ENCODE measurements at places on chromosomes 16 and 17.
A peak's percentile ranks its signal among the peaks of the same experiment; 100 is the strongest.

DNA sequence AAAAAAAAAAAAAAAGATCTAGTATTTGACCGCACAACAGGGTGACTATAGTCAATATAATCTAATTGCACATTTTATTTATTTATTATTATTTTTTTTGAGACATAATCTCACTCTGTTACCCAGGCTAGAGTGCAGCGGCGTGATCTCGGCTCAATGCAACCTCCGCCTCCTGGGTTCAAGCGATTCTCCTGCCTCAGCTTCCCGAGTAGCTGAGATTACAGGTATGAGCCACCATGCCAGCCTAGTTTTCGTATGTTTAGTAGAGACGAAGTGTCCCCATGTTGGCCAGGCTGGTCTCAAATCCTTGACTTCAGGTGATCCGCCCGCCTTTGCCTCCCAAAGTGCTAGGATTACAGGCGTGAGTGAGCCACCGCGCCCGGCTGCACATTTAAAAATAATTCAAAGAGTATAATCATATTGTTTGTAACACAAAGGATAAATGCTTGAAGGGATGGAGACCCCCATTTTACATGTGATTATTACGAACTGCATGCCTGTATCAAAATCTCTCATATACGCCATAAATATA, 794 bp downstream of the ANKS3 start:
- DNase-seq: no peak

GRCh38 chr16:77208382-77208781, 9.2 kb downstream of the SYCE1L start:
- no peak for DNase-seq

DNA sequence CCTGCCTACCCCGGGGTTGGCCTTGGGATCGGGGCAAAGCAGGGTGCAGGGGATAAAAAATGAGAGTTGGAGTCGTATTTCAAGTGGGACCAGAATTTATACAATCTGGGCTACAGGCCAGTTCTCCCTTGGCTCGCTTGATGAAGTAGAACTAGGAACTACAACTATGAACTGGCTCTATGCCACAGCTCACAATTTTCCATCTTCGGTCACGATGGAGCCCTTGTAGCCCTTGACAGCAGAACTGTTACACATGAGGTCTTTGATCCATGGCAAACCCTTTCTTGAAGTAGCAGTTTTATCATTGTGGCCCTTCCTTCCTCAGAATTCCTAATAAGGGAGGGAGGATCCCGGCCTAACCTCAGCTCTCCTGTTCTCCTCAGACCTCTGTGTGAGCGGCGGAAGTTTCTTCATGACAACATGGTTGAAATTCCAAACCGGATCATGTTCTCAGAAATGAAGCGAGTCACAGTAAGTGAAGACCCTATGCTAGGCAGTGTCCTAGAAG, 17.1 kb downstream of the LIG3 start:
- DNase-seq: no peak

DNA sequence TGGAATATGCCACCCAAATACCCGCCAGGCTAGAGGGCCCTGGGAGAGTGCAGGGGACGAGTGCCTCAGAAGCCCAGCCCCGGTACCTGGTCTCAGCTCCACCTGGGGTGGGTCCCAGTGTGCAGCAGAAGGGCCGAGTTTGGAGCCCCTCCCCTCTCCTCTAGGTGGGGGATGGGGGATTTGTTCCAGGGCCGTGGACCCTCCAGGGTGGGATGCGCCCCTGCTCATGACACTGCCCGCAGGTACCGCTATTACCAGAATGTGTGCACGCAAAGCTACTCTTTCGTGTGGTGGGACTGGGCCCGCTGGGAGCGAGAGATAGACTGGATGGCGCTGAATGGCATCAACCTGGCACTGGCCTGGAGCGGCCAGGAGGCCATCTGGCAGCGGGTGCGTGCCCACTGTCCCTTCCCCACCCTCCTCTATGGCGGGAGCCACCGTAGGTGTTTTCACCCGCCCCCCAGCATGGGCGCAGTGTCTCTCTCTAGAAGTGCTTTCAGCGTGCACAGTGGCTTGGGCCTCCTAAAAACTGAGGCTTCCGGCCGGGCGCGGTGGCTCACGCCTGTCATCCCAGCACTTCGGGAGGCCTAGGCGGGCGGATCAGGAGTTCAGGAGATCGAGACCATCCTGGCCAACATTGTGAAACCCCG, 1.2 kb downstream of the NAGLU start:
- DNase-seq: no peak

GRCh38 chr17:66637491-66637890, 197.4 kb upstream of the CACNG5 start:
- DNase-seq: no peak

DNA sequence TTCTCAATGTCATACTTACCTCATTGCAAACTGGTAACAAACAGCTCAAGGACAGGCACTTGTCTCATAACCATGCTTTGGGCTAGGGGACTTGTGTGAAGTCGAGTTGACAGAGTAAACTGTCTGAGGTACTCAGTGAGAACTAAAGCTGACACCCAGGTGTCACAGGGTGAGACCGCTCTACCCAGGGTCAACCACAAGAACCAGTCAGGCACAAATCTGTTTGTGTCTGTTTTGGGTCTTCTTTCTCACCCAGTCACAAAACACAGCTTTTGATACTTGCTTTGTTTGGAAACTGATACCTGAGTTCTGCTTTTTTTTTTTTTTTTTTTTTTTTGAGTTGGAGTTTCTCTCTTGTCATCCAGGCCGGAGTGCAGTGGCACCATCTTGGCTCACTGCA, 161.1 kb downstream of the STX8 start:
- no peak for DNase-seq

DNA sequence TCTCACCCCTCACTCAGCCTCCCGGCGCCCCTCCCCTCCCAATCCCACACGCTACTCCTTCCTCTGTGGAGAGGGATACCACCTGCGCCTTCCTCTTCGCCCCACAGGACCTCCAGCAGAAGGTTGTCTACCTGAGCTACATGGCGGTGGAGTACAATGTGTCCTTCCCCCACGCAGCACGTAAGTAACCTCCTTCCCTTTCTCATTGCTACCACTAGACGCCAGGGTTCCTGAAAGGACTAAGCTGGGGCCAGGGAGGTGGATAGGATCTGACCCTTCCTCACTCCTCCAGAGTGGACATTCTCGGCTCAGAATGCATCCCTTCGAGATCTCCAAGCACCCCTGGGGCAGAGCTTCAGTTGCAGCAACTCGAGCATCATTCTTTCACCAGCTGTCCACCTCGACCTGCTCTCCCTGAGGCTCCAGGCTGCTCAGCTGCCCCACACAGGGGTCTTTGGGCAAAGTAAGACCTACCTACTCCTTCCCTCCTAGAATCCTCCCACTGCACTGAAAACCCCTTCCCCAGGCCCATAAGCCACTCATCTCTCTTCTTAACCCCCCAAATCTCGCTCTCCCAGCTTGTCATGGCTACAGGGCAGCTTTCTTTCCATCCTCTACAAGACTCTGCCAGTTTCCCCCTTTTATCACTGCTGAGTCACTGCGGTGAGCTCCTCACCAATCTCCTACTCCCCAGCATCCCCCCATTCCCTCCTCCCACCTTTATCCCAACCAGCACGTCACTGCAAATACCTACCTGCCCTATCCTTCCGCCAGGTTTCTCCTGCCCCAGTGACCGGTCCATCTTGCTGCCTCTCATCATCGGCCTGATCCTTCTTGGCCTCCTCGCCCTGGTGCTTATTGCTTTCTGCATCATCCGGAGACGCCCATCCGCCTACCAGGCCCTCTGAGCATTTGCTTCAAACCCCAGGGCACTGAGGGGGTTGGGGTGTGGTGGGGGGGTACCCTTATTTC, 1.5 kb downstream of the CD68 start:
- no peak for DNase-seq

- DNase-seq: peak; percentile 88
These were observed 1.9 kb upstream of the PER1 start for GRCh38 chr17:8153957-8154607.

DNA sequence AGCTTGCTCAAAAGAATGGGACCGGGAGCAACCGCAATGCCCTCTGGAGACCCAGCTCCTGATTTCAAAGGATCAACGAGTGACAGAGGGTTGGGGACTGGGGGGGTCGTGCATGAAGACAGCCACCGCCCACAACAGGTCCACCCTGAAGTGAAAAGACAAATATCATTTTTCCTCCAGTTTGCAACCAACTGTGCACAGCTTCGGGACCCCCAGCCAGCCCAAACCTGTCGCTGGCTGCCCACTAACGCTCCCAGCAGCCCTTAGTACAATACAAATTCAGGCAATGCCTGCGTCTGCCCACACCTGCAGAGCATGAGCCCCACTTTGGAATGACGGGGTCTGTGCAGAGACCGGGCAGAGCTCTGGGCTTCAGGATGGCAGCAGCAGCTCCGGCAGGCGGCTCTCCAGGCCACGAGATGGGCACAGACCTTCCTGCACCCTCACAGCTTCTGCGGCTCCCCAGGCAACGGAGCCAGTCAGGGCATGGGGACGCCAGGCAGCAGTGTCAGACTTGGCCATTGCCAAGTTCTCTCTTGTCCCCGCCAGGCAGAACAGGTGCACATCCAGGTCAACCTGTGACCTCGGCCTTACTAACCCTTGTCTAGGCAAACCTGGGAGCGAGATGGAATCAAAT, 60.1 kb downstream of the TBC1D16 start:
- no peak for DNase-seq

DNA sequence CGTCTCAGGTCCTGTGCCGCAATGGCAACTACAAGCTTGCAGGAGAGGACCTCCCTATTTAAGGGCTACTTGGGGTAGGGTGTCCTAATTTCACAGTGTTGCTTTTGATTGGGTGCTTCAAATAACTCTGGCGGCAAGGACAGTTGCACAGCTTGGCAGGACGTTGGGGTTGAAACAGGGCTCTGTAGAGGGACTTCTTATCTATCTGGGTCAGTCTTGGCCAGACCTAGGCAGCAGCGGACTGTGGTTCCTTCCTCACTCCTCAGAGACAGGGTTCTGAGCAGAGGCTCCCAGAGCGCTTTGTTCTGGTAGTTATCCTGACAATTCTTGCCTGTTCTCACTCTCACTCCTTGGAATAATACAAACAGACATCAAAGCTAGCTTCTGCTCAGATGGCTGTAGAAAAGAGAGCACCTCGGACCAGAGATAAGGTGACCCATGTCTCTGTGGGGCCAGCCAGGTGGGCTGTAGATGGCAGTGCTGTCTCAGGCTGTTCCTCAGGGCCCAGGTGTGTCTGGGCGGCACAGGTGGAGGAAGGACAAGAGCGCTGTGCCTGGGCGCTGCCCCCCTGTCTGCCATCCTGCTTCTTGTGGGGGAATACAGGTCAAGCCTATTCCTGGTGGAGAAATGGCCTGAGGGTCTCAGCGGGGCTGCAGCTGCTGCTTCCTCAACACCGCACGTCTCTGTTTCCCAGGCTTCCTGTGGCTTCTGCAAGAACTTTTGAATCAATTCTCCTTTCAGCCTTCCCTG, 61.0 kb downstream of the PLD6 start:
- DNase-seq: no peak

GRCh38 chr17:74836191-74836590, 23.5 kb downstream of the GRIN2C start:
- DNase-seq: no peak

- DNase-seq: no peak
These were observed 2.9 kb upstream of the ABCA6 start for GRCh38 chr17:69144331-69145255.

GRCh38 chr17:80970762-80971703, 20.6 kb upstream of the CHMP6 start:
- no peak for DNase-seq

DNA sequence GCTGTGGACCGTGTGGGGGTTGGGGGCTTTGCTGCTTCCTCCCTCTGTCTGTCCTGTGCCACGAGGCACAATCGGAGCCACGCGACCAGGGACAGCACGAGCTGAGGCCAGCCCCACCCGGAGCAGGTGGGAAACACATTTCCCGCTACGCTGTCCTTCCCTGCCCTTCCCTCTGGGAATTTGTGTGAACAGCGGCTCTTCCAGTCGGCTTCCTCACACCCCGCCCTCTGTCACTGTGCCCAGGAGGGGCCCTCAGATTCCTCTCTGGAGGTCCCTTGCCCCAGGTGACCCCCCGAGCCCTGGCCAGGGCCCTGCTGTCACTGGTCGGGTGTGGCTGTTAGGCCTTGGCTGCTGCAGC, 19.6 kb downstream of the SPIRE2 start:
- DNase-seq: no peak

- no peak for DNase-seq
These were observed 92.0 kb upstream of the CDH5 start for GRCh38 chr16:66274335-66275110.

DNA sequence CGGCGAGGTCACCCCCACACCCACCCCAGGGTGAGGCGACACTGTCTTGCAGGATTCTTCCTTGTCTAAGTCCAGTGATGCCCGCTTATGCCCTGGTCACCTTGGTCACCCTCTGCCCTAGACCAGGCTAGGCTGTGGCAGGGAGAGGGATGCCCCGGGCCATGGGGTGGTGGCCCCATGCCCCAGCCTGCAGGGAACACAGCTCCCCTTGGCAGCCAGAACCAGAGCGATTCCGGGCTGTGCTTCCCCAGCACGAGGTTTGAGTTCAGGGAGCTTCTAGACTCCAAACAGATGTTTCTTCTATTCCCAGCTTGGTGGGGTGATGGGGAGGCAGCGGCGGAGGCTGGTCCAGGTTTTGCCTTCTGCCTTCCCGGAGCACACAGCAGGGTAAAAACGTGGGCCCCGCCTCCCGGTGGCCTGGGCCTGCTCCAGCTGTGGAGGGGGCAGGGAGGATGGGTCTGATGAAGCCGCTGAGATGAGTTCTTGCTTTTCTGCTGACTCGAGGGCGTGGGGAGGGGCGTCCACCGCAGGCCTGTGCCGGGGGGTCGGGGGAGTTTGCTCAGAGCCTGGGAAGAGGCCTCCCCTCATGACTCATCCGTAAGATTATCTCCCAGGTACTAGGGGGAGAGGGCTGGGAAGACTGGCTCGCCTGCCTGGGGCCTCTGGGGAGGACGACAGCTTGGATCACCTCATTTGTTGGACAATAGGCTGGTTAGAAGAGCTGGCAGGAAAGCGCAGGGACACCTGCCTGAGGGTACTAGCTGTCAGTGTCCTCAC, 15.4 kb downstream of the SMTNL2 start:
- no peak for DNase-seq

DNA sequence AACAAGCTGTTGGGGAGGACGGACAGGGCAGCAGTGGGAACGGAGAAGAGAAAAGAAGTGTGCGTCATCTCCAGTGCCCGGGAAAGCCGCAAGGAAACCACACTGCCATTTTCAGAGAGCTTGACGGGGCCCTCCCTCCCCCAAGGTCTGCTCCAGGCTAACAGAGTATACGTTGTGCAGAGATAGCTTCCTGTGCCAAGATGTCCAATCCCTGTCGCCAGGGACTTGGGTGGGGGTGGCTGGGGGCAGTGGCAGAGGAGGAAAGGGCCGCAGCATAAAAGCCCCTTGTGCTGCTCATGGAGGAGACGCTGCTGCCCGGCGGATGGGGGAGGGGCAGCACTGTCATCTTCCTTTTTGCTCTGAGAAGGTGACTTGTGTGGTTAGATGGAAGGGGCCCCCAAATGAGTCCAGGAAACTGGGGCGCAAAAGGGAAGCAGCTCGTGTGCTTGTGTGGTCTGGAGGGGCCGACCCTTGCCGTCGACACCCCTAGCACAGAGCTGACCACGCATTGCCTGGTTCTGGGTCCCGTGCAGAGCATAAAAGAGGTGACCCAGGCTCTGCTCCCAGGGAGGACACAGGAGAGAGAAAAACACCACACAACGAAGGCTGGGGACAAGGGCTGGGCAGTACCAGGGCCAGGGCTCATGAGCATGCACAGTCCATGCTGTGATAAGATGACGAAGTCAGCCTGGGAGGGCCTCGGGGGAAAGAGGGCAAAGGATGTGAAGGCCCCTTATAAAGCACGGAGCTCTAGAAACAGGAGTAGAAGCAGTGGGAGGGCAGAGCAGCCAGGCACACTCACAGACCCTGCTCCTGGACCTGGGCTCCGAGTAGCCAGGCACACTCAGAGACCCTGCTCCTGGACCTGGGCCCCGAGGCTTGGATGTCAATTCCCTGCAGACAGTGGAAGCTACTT, 372.7 kb downstream of the SLC39A11 start:
- peak; percentile 45 for DNase-seq
